ENCODE measurements at places on chromosomes 2 and 18. TPM values are rescaled to one million over a fixed set of nuclear protein-coding genes. Genes with fewer than 3 reads are reported as not detected.

DNA sequence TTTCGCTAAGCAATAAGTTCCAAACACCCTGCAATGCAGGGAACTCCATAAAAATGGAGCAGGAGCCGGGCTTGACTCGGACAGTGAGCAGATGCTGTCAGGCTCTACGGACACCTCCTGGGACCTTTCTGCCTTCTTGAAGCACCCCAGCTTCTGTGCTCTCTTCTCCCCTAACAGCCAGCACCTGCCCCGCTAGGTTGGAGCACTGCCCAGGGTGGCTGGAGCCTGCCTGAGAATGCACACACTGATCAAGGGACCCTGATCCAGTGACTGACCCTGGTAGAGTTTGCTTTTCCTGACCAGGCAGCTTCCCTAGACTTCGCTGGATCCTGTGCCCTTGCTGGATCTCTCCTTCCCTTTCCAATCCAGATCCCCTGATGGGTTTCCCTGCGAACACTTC lies 40.9 kb downstream of the CD226 start:
- no peak for DNase-seq
- no peaks in the 10 kb centered on the region for H3K4me1 ChIP-seq

GRCh38 chr2:224570328-224570993 lies 14.7 kb downstream of the CUL3 start:
- no peak overlapping the region for H3K27ac ChIP-seq
- H3K27me3 ChIP-seq, result no peaks in the 10 kb centered on the region
- no peaks in the 10 kb centered on the region for H3K36me3 ChIP-seq
- no peaks in the 10 kb centered on the region for H3K4me1 ChIP-seq

- no peak for DNase-seq
- H3K27ac ChIP-seq, result no peak overlapping the region
- no peak overlapping the region for H3K4me3 ChIP-seq
Measured at GRCh38 chr2:141317986-141318385, 812.8 kb downstream of the LRP1B start.

DNA sequence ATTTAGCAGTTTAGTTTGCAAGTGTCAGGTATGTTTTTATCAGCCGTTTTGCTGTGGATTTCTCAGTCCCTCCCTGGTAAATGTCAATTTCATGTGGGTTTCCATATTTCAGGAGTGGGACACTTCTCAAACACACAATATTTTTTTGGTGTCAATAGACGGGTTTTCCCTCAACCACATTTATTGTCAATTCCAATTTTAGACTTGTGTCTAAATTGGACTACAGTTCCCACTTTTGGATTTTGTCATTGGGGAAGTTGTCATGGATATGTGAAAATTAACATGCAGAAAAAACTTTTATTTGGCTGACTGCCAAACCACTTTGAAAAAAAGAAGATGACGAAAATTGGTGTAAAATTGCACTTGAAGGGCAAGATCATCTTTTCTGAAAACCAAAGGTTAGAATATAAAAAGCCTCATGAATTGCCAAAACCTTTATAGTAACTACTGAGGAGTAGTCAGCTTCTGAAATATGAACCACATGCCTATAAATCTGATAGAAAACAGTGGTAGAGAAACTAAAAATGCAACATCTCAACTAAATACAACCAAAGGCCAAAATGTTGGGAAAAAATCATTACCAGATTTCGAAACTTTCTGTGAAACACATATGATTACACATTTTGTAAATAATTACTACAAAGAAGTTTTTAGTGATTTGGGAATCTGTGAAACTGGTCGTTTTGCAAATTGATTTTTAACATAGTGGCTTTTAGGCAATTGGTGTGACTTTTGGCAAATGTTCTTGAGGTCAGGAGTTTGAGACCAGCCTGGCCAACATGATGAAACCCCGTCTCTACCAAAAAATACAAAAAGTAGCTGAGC lies 106.4 kb downstream of the BCL2L11 start:
- H3K27me3 ChIP-seq, result no peaks in the 10 kb centered on the region
- no peak overlapping the region for H3K4me3 ChIP-seq
- no peak overlapping the region for H3K27ac ChIP-seq
- no peak for DNase-seq

DNA sequence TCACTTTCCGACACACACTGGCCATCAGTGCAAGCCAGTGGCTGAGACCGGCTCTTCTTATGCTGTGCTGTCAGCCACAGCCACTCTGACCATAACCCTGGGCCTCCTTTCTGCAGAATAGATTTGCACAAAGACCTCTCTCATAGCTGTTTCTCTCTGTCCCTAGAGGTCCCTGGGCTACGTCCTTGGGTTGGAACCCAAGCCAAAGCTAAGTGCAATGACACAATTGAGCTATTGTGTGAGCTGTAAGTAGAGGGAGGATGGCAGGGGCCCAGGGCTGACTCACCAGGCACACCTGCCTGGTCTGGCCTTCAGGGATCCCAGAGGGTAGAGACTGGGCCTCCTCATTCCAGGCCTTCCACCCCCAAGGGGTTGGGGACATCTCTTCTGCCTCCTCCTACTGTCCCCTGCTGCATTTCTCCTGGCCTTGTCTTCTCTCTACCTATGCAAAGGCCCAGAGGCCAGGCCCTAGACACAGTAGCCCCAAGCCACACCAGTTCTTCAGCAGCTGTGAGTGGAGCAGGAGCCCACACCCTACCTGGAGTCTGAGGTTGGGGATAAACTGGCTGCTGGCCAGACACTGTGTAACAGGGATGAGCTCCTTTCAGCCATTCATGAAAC lies 174.6 kb downstream of the NCK2 start:
- no peaks in the 10 kb centered on the region for H3K36me3 ChIP-seq
- H3K4me1 ChIP-seq, result peaks cover 10% of the 10 kb centered on the region

- H3K36me3 ChIP-seq, result peaks cover 3% of the 10 kb centered on the region
- H3K4me1 ChIP-seq, result peaks cover 28% of the 10 kb centered on the region
- no peak for DNase-seq
- H3K27ac ChIP-seq, result no peak overlapping the region
- no peak overlapping the region for H3K4me3 ChIP-seq
Measured at GRCh38 chr18:23306822-23307221, 146.3 kb upstream of the RIOK3 start.

GRCh38 chr2:59440491-59440890 lies 1113.0 kb downstream of the BCL11A start:
- H3K4me3 ChIP-seq, result no peak overlapping the region
- no peak overlapping the region for H3K27ac ChIP-seq
- H3K27me3 ChIP-seq, result no peaks in the 10 kb centered on the region
- no peaks in the 10 kb centered on the region for H3K4me1 ChIP-seq

- no peaks in the 10 kb centered on the region for H3K36me3 ChIP-seq
- no peak overlapping the region for H3K27ac ChIP-seq
- H3K4me1 ChIP-seq, result no peaks in the 10 kb centered on the region
Measured at GRCh38 chr2:238149841-238150572, 8.8 kb upstream of the ERFE start.

DNA sequence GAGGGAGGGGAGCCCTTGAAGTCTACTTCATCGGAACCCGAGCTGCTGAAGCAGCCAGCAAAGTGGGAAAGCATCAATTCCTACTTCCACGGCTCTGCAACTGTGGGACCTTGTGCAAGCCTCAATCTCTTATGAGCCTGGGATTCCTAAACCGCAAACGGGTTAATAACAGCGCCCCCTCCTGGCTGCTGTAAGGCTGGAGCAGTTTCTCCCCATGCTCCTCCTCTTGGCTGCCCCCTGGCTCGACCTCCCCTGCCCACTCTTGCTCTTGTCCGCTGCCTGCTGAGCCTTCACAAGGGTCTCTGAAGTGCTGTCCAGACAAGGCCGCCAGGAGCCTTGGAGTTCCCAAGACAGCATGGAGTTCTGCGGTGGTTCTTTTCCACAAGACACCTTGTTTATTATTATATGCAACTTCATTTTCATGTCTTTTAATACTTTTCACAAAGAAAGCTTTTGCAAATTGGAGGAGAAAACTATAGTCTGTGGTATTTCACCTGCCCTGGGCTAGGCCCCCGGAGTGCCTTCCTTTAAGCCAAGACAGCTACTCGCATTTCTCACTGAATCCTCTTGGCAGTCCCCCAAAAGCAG lies 157.2 kb downstream of the DDX1 start:
- no peaks in the 10 kb centered on the region for H3K36me3 ChIP-seq
- H3K4me1 ChIP-seq, result no peaks in the 10 kb centered on the region
- DNase-seq, result no peak
- no peak overlapping the region for H3K4me3 ChIP-seq
- no peak overlapping the region for H3K27ac ChIP-seq

DNA sequence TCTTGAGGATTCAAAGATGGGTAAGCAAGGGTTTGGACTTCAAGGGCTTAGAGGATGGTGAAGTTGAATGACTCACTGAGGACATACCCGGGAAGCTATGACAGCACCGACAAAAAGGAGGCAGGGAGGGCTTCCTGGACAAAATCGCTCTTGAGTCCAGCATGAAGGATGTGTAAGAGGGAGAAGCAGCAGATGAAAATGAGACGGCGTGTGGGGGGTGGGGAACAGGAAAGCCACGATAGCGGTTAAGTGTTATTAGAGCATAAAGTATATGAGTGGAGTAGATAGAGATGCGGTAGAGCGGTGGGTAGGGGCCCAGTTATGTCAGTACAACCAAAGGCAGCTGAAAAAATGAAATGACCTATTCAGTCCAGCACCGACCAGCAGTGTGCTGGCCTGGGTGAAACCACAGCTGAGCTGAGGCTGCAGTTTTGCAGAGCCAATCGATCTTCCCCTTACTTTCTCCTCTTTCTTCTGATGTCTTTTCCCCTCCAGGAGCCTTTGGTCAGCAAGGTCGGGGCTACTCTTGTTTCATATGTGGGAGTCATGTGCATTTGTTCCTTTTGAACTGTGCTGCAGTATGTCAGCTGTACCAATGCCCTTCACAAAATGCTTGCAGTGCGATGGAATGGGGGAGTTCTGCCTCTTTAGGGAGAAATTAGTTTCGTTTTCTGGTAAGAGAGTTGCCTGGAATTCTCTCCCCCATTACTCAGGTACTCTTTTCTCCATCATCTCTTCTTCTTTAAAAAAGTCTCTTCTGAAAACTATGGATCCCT lies 2.0 kb upstream of the THUMPD2 start:
- no peaks in the 10 kb centered on the region for H3K27me3 ChIP-seq
- DNase-seq, result no peak
- no peak overlapping the region for H3K4me3 ChIP-seq
- H3K27ac ChIP-seq, result no peak overlapping the region

- H3K27ac ChIP-seq, result no peak overlapping the region
- no peak for DNase-seq
- no peaks in the 10 kb centered on the region for H3K36me3 ChIP-seq
- H3K4me1 ChIP-seq, result peaks cover 25% of the 10 kb centered on the region
- no peak overlapping the region for H3K4me3 ChIP-seq
Measured at GRCh38 chr2:230671117-230671516, 41.5 kb upstream of the CAB39 start.

- H3K36me3 ChIP-seq, result no peaks in the 10 kb centered on the region
- no peak overlapping the region for H3K27ac ChIP-seq
- DNase-seq, result no peak
- no peaks in the 10 kb centered on the region for H3K4me1 ChIP-seq
- no peaks in the 10 kb centered on the region for H3K27me3 ChIP-seq
Measured at GRCh38 chr2:159564081-159564480, 52.3 kb downstream of the BAZ2B start.

GRCh38 chr2:149463328-149464002 lies 124.1 kb downstream of the MMADHC start:
- H3K27ac ChIP-seq, result no peak overlapping the region
- no peak for DNase-seq
- no peak overlapping the region for H3K4me3 ChIP-seq
- H3K36me3 ChIP-seq, result no peaks in the 10 kb centered on the region
- no peaks in the 10 kb centered on the region for H3K4me1 ChIP-seq

GRCh38 chr2:231300722-231301076 lies 94.8 kb upstream of the B3GNT7 start:
- no peak for DNase-seq
- no peak overlapping the region for H3K4me3 ChIP-seq
- H3K36me3 ChIP-seq, result no peaks in the 10 kb centered on the region
- H3K4me1 ChIP-seq, result no peaks in the 10 kb centered on the region

DNA sequence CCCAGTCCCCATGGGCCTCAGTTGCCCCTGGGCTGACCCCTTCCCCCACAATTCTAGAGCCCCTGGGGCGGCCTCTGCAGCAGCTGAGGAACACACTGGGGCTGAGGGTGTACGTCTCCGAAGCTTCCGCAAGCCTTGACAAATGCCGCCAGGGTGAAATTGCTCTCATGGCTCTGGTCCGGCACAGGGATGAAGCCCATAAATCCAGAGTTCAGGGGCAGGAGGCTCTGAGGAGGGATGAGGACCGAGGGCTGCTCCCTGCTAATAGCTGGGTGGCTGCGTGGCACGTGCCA lies 27.1 kb upstream of the OTOS start:
- peaks cover 18% of the 10 kb centered on the region for H3K27me3 ChIP-seq
- no peaks in the 10 kb centered on the region for H3K36me3 ChIP-seq
- DNase-seq, result no peak
- H3K27ac ChIP-seq, result no peak overlapping the region

- DNase-seq, result peak; percentile 30
- peak overlapping the region; percentile 29 for H3K27ac ChIP-seq
- no peaks in the 10 kb centered on the region for H3K36me3 ChIP-seq
- peaks cover 3% of the 10 kb centered on the region for H3K4me1 ChIP-seq
Measured at GRCh38 chr2:163341426-163341825, 394.4 kb downstream of the FIGN start.

GRCh38 chr18:74281980-74282754 lies 9.6 kb downstream of the CYB5A start:
- no peaks in the 10 kb centered on the region for H3K4me1 ChIP-seq
- DNase-seq, result no peak
- H3K36me3 ChIP-seq, result no peaks in the 10 kb centered on the region
- H3K27ac ChIP-seq, result no peak overlapping the region
- no peaks in the 10 kb centered on the region for H3K27me3 ChIP-seq

GRCh38 chr2:8595811-8596600 lies 85.8 kb upstream of the ID2 start:
- no peak overlapping the region for H3K4me3 ChIP-seq
- no peak for DNase-seq
- H3K36me3 ChIP-seq, result no peaks in the 10 kb centered on the region
- H3K27ac ChIP-seq, result no peak overlapping the region
- H3K4me1 ChIP-seq, result no peaks in the 10 kb centered on the region
- H3K27me3 ChIP-seq, result no peaks in the 10 kb centered on the region

DNA sequence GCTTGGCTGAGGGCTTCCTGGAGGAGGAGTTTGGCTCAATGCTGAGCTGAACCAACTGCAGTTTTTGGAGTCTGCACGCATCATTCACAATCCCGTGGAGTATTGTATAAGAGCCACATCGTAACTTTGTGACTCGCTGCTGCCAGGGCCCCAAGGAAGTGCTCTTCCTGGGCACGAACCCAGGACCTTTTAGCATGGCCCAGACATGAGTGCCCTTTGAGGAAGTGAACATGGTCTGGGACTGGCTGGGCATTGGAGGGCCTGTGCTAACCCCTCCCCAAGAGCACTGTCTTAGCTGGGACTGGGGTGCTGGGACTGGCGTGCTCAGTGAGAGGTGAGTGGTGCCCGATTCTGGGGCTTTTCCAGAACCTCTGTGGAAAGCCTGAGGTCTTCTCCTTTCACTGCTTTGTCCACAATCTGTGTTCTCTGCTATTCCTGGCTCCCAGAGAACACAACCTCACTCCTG lies 88.6 kb downstream of the LIPG start:
- H3K36me3 ChIP-seq, result no peaks in the 10 kb centered on the region
- no peak for DNase-seq
- H3K27ac ChIP-seq, result no peak overlapping the region
- H3K27me3 ChIP-seq, result no peaks in the 10 kb centered on the region
- H3K4me3 ChIP-seq, result no peak overlapping the region

Gene DSC1
- polyA plus RNA-seq, result 3.1 TPM

Gene FLACC1
- 0.43 TPM for polyA plus RNA-seq

Gene IFIH1
- polyA plus RNA-seq, result 10.0 TPM

Gene ASIC4
- polyA plus RNA-seq, result not detected

Gene NTSR2
- polyA plus RNA-seq, result not detected

Gene NAT8
- polyA plus RNA-seq, result not detected

Gene DPYSL5
- not detected for polyA plus RNA-seq

Gene ABCG8
- not detected for polyA plus RNA-seq

Gene CCDC121
- 1.1 TPM for polyA plus RNA-seq

Gene MAP3K19
- polyA plus RNA-seq, result not detected
